M059J (cell line): ENCODE measurements at places on chromosomes 11 and 22.

- no peak for DNase-seq
These were observed 211.1 kb upstream of the MTNR1B start for GRCh38 chr11:92758241-92758780.

- DNase-seq: peak; percentile 72
These were observed 17.9 kb downstream of the TTC17 start for GRCh38 chr11:43376594-43376993.

DNA sequence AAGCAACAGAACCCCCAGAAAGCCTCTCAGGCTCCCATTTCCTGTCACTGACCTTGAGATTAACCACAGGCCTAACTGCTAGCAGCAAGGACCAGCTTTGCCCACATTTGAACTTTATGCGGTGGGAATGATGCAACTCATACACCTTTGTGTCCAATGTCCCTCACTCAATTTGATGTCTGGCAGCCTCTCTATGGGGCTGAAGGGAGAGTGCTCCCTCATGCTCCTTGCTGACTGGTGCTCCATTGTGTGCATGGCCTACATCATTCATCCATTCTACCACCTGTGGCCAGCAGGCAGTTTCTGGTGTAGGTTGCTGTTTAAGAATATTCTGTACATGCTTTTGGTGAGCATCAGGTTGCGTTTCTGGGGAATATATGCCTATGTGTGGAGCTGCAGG is 31.9 kb downstream of the KCNQ1OT1 start:
- no peak for DNase-seq

DNA sequence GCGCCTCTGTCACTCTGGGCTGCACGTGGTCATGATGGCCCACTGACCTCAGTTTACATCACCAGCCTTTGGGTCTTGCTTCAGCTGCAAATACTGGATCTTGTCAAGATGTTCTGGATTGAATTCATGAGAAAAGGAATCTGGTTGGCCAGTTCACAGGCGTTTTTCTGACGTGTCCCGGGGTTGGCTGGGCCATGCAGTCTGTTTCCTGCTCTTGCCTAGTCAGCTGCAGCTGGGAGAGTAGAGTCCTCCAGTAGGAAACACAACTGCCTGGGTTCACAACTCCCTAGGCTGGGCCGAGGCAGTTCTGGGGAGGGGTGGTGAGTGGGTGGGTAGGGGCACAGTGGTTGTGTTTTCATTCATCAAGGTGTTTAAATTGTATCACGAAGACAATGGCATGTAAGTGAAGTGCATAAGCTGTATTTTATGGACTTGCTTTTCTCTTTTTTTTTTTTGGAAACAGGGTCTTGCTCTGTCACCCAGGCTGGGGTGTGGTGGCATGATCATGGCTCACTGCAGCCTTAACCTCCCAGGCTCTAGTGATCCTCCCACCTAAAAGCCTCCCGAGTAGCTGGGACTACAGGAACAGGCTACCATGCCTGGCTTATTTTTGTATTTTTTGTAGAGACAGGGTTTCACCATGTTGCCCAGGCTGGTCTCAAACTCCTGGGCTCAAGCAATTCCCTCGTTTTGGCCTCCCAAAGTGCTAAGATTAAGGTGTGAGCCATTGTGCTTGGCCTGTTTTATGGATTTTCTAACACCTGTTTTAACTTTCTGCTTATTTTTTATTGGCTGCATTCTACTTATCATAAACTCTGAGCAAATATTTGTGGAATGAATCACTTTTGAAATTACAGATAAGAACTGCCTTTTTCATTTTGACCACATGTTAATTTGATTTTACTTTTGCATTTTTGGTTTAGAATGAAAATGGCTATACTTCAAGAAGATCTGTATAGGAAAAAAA is 54.0 kb upstream of the PITPNB start:
- DNase-seq: peak; percentile 16

GRCh38 chr22:20131597-20131858 is at the start of gene ZDHHC8:
Gene ZDHHC8 (plus strand): TSS chr22:20131804. CDS start chr22:20131948, 144 bp downstream.
- DNase-seq: no peak

DNA sequence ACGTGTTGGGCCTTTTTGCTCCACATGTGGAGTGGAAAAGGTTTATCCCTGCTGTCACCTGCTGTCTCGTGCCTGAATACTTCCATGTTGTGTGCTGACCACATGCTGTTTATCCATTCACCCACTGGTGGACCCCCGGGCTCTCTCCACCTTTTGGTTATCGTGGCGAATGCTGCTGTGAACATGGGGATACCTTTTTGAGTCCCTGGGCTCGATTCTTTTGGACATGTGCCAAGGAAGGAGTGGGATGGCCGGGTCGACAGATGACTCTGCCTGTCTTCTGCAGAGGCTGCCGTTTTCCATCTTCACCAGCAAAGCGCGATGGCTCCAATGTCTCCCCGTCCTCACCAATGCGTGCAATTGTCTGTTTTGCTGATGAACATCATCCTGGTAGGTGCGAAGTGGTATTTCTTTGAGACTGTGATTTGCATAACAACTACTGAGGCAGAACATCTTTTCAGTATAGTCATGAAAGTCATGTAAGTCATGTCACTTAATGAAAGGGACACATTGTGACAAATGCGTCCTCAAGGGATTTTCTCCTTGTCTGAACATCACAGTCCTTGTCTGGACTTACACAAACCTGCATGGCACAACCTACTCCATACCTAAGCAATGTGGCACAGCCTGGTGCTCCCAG is 758.7 kb downstream of the BRD1 start:
- no peak for DNase-seq

GRCh38 chr11:103114836-103115235 is 5.6 kb downstream of the DYNC2H1 start:
- no peak for DNase-seq

- no peak for DNase-seq
These were observed 398.9 kb downstream of the ETS1 start for GRCh38 chr11:128188346-128189004.

- DNase-seq: peak; percentile 65
These were observed 104.5 kb upstream of the RAG2 start for GRCh38 chr11:36702330-36703054.

GRCh38 chr22:31958625-31959239 is 14.4 kb downstream of the YWHAH start:
- DNase-seq: no peak

GRCh38 chr11:16609769-16610168 is 128.7 kb upstream of the C11orf58 start:
- no peak for DNase-seq

GRCh38 chr11:47083913-47084312 is 92.8 kb downstream of the ARFGAP2 start:
- peak; percentile 85 for DNase-seq

- DNase-seq: peak; percentile 32
These were observed 1.6 kb downstream of the APOL2 start for GRCh38 chr22:36237462-36238372.

- peak; percentile 3 for DNase-seq
These were observed 99.5 kb downstream of the ZNF280B start for GRCh38 chr22:22408731-22409696.

DNA sequence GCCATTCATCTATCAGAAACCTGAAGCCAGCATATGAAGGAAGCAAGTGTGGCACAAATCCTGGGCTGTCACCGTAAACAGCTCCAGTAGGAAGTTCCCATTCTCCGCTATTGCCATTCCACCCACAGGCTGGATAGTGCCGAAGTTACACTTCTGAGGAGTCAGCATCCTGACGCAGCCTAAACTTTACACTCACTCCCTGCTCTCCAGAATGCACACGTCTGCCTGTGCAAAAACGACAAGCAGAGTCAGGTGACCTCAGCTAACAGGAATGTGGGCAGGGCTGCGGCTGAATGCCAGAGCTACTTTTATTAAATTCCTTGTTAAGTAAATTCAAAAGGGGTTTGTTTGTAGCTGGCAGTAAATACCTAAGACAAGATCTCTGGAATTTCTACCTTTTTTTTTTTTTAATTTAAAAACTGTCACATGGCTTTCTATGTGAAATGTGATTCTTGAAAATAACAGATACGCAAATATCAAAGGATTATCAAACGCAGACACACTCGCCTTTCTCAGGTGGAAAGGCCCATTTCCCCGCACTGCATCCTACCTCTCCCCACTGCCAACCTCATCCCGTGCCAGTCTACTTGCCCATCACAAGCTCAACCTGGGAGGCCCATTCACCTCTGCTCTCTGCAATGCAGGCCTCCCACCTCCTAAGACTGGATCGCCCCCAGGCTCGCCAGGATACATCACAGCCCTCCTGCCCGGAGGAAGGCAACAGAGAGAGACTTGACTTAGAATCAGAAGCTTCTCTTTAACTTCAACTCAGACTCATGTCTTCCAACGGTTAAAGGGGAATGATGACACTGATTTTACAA is 33.5 kb downstream of the NFRKB start:
- DNase-seq: peak; percentile 98

DNA sequence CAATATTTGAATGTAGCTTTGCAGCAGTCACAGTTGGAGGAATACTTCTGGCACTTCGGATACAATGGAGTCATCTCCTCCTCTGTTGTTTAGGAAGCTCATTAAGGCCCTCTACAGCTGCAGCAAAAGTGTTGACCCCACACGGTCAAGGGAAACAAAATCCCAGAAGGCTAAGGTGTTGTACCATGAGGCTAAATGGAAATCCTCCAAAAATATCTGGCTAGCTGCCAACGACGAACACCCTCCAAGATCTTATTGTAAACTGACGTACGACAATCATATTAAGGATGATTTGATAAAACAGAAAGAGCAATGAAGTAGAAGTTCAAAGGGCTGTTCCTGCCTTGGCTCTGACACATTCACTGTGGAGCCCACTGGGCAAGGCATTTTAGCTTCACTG is 4.0 kb downstream of the POGLUT3 start:
- no peak for DNase-seq

DNA sequence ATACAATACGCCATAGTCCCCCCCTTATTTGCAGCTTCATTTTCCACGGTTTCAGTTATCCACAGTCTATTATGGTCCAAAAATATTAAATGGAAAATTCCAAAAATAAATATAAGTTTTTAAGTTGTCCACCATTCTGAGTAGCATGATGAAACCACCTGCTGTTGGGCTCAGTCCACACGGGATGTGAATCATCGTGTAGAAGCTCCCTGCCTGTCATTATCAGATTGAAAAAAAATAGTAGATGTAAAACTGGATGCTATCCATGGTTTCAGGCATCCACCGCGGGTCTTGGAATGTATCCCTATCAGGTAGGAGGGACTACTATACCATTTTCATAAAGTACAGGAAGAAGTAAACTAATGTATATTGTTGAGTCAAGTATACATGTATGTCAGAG is 127.4 kb downstream of the TTC17 start:
- DNase-seq: peak; percentile 44

DNA sequence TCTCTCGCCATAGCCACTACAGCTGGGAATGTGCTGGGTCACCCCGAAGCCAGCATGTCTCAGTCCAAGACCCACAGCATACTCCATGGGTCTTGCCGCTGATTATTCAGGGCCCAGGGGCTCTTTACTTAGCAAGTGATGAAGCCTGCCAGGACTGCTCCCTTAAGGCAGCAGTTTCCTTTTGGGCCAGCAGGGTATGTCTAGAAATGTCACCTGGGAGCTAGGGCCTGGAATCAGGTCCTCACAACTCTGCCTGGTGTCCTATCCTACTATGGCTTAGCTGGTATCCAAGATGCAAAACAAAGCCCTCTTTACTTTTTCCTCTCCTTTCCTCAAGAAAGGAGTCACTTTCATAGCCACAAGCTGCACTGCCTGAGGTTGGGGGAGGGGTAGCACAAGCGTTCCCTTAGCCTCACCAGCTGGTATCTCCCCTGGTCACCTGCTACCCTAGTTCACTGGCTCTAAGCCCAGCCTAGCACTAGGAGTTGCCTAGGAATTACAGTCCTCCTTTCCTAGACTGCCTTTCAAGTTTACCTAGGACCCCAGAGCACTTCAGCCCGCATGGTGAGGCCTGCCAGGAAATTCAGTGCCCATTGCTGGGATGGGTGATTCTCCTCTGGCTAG is 22.6 kb upstream of the NCR3LG1 start:
- no peak for DNase-seq

- peak; percentile 91 for DNase-seq
These were observed 23.9 kb downstream of the EHF start for GRCh38 chr11:34644669-34645406.

DNA sequence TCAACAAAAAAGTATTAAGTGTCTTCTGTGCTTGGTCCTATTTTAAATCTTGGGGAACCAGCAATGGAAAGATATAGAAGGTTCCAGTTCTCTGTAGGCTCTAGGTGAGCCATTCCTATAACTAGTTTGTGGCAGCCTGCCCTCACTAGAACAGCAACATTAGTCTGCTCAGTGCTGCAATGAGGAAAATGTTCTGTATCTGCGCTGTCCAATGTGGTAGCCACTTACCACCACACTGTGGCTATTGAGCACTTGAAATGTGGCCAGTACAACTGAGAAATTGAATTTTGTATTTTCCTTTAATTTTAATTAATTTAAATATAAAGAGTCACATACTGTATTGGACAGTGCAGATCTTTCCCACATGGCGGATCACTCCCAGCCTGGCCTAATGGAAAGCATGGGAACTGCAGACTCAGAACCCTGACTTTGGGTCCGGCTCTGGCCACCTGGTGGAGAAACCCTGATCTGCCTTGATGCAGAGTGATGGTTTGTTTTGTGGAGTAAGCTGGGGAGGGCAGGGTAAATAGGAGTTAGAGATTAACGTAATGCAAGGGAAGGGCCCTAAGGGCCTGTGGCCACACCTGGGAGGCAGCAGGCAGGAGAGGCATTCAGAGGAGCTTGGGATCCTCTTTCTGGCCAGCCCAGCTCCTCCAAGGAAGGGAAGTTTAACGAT is 101.0 kb downstream of the ME3 start:
- no peak for DNase-seq

DNA sequence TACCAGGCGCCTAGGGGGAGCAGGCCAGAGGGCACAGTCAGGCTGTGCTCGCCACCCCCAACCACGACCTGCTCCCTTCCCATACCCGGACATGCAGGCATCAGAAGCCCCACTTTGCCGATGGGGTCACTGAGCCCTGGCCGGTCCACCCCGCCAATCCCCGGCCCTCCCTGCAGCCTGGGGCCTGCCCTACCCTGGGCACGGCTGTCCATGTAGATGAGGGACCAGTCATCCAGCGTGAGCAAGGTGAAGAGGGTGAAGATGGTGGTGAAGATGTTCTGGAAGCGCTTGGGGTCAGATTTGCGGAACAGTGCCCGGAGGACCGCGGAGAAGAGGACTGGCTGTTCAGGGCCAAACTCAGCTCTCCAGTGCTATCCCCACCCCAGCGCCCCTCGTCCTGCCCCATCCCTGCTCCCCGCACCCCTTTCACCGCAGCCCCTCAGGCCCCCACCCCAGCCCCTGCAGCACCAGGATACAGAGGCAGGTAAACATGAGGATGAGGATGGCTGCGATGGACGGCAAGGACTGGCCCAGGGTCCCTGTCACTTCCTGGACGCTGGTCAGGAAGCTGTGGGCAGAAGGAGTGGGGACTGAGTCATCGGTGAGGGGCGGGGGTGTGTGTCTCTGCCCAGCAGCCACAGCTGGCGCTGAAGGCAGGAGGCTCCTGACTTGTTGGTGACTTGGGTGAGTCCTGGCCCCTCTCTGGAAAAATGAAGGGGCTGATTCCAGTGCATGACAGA is 5.5 kb downstream of the CATSPER1 start:
- peak; percentile 91 for DNase-seq

- DNase-seq: peak; percentile 73
These were observed 44.8 kb downstream of the SPECC1L start for GRCh38 chr22:24315367-24315966.
